ENCODE measurements at places on chromosomes 2 and 18.

- DNase-seq, result no peak
Measured at GRCh38 chr2:120737340-120738101, 1.9 kb downstream of the GLI2 start.

DNA sequence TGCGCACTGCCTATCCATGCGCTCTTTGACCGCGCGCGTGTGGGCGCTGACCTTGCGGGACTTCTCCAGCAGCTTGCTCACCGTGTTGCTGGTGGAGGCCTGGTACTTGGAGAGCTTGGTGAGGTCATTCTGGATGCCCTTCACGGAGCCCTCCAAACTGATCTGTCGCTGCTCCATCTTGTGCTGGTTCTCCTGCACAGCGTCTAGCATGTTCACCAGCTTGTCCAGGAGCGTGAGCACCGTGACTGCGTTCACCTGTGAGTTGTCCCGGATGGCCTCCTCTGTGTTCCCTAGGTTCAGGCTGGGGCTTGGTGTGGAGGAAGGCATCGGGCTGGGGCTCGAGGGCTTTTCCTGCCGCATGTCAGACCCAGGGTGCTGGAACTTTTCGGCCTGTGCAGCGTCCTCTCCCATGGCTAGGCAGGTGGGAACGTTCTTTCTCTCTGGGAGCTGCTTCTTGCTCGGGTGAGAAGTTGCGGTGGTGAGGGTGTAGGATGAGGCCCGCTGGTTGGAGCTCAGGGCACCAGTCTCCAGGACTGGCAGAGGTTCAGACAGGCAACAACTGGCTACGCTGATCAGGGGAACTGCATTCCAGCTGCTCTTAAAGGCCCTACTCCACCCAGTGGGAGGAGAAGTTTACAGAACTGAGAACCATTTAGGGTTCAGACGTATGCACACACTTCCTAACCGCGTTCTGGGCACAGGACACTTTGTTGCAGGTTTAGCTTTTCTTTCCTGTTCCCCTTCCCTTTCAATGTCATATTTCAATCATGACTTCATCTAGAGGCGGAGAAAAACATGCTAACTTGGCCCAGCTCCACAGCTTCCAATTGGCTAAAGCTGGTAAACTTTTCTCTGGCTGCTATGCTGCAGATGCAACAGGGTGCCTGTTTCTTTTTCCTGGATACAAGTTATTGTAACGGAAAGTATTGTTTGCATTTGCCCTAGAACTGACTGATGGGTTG, at the start of gene CAVIN2:
Gene CAVIN2, minus strand, starts transcription at position 574 of the 962 bp plus-strand sequence. Its CDS starts 163 bp downstream, at position 411.
- DNase-seq, result no peak

GRCh38 chr2:172287605-172288315, 139.6 kb upstream of the ITGA6 start:
- no peak for DNase-seq

- DNase-seq, result no peak
Measured at GRCh38 chr2:227933884-227934283, 62.5 kb downstream of the DAW1 start.

DNA sequence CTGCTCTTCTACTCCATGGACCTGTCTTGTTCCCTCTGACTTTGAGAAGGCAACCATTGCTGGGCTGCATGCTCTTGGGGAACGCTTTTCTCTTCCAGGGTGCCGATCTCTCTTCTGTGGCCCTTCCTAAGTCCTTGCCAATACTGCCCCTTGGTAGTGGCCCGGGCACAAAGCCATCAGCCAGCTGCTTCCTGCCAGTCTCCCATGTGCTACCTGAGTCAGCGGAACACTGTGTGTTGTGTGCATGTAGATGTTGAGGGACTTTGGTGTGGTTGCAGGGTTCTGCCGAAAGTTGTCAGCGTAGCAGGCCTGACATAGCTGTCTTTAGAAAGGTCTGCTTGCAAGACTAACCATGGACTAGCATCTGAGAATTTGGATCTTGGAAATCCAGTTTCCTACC, 35.4 kb downstream of the MGAT5 start:
- no peak for DNase-seq

DNA sequence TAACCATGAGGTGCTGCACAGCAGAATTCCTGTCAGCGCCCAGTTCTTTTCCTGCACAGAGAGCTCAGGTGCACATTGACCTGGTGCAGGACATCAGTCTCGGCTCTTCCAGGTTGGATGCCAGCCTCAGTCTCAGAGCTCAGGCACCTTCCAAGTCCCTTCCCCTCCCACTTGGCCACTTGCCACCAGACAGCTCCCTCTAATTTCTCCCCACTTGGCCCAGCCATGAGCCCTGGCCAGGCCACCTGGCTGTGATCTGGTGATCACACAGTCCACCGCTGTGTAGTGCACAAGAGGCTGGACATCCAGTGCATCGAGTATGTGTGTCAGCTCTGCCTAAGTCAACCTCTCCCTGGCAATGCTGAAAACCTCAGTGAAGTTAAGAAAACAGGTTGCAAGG, 336.6 kb upstream of the MYT1L start:
- DNase-seq, result no peak

DNA sequence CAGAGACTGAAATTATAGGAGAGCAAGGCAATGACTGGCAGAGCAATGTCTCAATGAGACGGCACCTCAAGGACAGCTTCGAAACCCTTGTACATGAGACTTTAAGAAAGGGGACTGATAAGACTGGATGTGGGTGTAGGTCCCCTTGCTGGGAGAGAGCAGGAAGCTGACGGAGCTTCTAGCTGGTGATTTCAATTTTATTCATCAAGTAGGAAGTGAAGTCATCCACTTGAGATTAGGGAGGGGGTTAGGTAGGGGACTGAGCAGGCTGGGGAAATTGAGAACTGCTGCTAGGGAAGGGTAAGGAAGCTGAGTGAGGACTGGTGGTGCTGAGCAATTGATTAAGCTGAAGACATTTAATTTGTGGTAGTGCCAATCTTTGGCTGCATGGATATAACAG, 99.5 kb upstream of the ITGB6 start:
- DNase-seq, result no peak

- DNase-seq, result no peak
Measured at GRCh38 chr2:1864301-1864980, 120.1 kb upstream of the PXDN start.

All from hypothalamus (tissue), 51 donors.